ENCODE measurements at places on chromosomes 16 and 17. TPM values are rescaled to one million over a fixed set of nuclear protein-coding genes. Genes with fewer than 3 reads are reported as not detected.

DNA sequence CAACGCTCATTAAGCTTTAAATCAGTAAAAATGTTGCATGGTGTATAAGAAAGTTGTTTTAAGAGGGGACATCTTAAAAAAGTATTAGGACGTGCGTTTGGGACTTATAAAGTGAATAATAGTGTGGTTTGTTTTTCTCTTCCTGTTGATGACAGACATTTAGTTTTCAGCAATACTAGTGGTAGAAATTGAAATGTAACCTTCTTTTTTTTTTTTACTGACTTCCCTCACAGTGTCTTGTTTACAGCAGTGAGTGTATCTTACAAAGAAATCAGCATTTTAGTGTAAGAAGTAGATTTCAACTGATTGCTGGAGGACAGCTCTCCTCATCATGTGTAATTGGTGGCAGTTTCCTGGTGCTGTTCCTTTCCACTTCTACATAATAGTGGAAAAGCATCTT is 39.6 kb downstream of the CYLD start:
- no peak for DNase-seq

Gene RNF222
- not detected for total RNA-seq

DNA sequence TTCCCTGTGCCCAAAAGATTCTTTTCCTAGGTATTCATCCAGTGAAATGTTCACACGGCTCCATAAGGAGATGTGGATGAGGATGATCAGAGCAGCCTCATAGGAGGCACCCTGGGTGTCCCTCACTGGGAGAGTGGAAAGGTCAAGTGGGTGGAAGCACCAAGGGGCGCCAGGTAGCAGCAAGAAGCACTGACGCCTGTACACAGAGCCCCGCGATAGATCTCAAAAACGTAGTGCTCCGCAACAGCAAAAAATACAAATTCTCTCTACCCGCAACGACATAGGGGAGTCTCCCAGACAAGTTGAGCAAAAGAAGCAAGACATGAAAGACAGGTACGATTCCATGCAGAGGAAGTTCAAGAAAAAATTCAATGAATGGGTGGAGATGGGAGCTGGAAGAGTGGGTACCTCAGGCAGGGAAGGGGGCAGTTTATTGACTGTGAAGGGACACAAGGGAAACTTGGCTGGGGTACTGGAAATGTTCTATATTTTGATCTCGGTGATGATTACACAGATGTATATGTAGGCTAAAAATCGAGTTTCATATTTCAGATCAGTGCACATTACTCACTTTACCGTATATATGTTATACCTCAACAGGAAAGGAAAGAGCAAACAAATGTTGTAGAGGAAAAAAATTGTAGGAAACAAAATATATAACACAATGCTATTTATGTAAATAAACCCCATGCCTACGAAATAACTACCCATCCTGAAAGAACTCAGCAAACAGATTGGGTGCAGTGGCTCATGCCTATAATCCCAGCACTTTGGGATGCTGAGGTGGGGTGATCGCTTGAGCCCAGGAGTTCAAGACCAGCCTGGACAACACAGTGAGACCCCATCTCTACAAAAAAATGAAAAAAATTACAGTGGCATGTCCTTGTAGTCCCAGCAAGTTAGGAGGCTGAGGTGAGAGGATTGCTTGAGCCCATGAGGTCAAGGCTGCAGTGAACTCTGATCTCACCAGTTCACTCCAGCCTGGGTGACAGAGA is 17.8 kb upstream of the ETV4 start:
- no peak for DNase-seq

DNA sequence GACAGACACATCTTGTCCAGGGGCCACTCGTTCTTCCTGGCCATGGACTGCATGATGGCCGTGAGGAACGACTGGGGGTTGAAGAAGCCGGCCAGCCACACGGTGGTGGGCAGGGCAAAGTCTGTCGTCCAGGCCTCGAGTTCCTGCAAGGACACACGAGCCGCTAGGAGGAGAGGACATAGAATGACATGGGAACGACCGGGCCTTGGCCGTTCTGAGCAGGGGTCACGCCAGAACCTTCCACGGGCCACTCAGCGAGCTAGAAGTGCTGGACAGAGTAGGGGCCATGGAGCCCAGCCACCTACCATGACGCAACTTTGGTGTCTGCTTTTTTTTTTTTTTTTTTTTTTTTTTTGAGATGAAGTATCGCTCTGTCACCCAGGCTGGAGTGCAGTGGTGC is 47.0 kb downstream of the PGS1 start:
- DNase-seq = no peak

DNA sequence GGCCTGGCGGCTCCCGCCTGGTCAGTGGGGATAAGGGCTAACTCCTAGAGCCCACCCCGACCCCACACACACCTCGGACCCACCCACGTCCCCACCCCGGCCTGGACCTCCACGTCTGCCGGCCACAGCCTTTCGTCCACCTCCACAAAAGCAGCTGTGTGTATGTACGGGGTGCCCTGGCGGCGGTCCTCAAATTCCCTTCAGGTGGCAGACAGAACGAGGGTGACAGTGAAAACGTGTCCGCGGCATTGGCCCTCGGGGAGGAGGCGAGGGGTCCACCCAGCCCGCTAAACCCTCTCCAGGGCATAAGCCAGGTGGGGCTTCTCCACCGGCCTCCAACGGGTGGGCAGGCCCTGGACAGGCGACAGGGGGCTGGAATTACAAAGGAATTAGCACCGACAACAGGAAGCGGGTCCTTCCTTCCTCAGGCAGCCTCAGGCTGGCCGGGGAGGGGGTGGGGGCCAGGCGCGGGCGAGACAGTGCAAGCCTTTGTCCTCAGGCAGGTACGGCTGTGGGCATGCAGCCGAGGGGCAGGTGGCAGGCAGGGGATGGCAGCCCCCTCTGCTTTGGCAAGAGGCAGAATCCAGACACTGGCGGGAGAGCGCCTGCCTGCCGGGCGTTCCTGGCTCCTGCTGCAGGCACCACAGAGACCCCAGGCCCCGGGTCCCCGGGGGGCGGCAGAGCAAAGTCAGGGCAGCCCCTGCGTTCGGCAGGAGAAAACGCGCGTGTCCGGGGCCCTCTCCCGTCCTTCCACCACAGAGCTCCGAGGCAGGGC is 12.3 kb upstream of the PITPNA start:
- no peak for DNase-seq

Gene SPNS2
- total RNA-seq = 12.4 TPM

GRCh38 chr16:73034374-73034773 is 13.6 kb downstream of the ZFHX3 start:
- DNase-seq = no peak

DNA sequence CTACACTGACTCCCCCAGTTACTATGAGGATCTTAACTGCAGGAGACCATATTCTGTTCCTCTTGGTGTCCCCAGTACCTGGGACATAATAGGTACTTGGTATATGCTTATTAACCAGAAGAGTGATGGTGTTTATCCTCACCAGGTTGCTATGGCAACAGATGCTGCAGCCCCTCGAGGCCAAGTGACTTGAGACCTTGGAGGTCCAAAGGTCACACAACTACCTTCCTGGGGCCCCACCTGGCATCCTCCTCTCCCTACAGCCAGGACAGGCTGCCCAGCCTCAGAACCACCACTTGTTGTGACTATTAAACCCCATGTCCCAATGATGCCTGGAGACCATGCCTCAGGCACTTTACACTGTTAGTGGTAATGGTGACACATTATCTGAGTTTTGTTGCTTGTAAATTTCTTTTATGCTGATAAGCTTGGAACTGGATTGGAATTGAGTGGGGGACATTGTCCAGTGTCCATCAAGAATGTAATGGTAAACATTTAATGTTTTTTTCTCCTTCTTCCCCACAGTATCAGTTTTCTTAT is 189.4 kb downstream of the CCDC182 start:
- DNase-seq = no peak

GRCh38 chr17:2776589-2777241 is 19.5 kb upstream of the RAP1GAP2 start:
- DNase-seq = no peak

DNA sequence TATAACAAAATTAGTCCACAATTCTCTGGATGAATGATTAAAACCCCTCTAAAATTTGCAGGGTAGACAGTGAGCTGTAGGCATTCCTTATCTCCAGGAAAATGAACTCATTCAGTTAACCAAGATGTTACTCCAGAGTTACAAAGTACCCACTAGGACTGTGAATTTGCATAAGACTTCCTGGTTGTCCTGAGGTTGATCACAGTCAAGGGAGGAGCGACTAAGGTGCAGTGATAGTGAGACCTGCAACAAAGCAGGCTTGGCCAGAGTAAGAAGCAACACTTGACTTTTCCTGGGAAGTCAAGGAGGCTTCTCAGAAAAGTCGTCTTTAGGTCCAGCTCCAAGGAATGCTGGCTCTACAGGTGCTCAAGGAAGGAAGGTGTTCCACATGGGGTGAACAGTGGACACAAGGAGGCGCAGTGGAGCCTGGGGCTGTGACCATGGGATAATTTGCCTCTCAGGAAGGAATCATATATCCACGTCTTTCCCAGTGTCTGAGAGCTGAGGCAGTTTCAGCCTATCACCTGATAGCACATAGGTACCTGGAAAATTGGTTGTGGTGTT is 821.1 kb upstream of the EEF2KMT start:
- peak; percentile 28 for DNase-seq

DNA sequence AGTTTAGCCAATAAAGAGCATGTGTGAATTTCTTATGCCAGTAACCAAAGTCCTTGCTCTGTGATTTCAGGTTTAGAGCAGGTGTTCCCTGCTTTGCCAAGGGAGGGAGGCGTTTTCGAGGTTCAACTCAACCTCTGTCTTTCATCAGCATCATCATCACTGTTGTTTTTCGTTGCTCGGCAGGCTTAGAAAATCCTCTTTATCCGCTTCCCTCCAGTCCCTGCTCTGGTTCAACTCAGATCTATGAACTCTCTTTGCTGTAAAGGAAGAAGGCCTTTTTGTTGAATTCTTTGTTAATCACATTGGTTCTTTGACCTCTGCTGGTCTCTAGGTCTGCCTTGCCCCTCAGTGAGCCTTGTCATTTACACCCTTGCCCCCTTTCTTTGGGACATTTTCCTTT is 243.9 kb upstream of the RBFOX1 start:
- no peak for DNase-seq

GRCh38 chr16:80931801-80932707 is 74.6 kb downstream of the CMC2 start:
- DNase-seq = peak; percentile 55

DNA sequence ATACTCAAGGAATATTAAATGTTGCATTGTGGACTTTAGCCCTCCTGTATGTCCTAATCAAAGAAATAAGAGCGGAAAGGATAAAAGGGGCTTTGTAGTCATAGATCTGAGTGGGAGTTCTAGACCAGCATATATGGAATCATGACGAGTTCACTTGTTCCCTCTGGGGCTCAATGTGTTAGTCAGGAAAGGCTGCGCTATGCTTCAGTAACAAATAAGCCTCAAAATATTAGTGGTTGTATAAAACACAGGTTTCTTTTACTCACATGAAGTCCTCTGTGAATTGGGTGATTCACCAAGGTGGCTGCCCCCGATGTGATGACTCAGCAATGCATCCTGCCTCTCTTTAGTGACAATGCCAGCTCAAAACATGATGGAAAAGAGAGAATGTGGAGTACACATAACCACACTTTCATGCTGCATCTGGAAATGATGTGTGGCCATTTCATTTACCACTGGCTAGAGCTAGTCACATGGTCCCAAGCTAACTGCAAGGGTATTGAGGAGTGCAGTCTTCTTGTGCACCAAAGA is 63.3 kb upstream of the IRX5 start:
- DNase-seq = no peak

GRCh38 chr17:80624864-80625263 is 80.2 kb downstream of the RPTOR start:
- no peak for DNase-seq

DNA sequence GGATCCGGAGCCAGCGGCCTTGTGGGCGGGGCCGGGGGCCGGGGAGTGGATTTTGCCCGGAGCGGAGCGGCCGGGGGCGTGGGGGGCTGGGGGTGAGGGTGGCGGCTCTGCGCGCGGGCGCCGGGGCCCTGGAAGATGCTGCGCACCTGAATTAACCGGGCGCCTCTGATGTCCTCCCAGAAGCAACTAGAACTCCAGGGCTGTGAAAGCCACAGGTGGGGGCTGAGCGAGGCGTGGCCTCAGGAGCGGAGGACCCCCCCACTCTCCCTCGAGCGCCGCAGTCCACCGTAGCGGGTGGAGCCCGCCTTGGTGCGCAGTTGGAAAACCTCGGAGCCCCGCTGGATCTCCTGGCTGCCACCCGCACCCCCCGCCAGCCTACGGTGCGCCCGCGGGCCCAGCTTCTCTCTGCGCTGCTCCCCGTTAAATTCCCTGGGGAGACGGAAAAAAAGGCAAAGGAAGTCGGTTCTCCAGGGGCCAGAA is 549 bp downstream of the SLC26A11 start:
- DNase-seq = peak; percentile 30

DNA sequence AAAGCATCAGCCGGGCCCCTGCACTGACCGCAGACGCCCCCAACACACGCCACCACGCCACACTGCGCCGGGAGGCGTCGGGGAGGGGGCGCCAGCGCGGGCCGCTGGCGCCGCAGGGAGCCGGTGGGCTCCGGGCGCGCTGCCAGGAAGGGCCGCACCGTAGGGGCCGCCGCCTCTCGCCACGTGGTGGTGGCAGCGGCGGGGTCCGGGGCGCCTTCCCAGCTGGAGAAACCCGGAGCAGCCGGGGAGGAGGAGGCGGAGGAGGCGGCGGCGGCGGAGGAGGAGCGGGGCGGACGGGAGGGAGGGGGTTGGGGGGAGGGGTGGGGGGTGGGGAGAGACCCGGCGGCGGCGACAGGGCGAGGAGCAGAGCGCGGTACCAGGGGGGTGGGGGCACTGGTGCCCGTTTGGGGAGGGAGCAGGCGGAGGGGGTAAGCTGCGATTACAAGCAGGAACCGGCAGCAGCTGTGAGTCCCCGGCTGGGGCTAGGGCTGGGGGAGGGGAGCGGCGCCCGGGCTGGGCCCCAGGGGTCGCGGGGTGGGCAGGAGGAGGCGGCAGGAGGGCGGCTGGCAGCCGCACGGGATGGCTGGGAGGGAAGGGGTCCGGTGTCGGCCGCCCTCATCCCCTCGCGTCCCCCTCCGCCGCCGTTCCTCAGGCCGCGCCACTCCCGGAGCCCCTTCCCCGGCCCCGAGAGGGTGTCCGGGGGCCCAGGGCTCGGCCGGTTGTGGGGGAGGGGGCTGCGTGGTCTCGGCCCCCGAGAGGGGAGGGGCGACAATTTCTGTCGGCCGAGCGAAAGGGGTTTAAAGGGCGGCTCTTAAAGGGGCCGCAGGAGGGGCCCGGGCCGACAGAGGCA is at the start of gene TBKBP1:
TBKBP1 (plus strand) TSS at position 431 of the 850 bp plus-strand sequence. CDS start 1,952 bp downstream, outside the sequence.
- peak; percentile 48 for DNase-seq

Gene ACSM2A
- not detected for total RNA-seq

GRCh38 chr17:40281663-40282062 is 6.0 kb upstream of the CDC6 start:
- no peak for DNase-seq

Gene MYO15A
- total RNA-seq = 2.4 TPM

DNA sequence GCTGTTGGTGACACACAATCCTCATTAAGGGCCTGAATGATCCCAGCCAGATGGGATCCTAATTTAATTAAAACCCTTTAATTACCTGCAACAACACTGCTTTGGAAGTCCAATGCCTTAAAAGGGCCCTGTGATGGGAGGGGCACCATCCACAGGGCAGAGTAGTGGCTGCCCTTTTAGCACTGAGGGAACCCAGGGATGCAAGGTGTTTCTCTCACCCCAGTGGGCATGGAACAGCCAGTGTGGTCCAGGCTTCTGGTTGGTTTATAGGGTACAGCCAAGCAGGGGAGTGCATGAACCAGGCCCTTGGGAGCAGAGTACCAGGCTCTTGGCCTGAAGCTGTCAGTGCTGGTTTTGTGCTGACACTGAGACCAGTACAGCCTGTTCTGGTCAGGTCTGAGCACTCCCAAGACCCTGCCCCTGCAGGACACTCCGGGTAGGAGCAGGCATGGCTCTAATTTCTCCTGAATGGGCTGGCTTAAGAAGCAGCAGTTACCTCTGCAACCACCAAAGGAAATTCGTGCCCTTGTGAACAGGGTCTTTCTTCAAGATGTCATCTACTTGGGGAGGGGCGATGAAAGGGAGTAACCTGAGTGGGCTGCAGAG is 9.9 kb downstream of the NXPH3 start:
- DNase-seq = no peak

Gene NPIPA1
- 54.7 TPM for total RNA-seq

All from left colon (tissue), 2 donors.